ENCODE measurements at places on chromosomes 7 and 10.

DNA sequence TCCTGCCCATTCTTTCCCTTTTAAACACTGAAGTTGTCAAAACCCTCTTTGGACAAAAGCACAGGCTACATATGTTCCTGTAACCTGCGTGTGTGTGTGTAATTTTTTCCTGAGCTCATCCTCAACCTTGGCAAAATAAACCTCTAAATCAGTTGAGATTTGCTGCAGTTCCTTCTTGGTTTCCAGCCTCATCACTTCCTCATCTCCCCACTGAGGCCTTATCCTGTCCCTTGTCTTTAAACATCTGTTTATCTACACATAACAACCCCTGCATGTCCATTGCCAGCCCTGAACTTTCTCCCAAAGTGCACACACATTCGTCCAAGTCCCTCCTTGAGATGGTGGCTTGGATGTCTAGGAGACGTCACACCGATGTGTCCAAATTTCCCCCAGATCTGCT is 35.5 kb downstream of the LYZL2 start:
- no peak for DNase-seq
- no peak overlapping the region for H3K4me3 ChIP-seq
- no peaks in the 10 kb centered on the region for H3K36me3 ChIP-seq

GRCh38 chr7:99072126-99072525 is 71.8 kb downstream of the SMURF1 start:
- no peak overlapping the region for H3K4me3 ChIP-seq
- H3K27ac ChIP-seq: no peak overlapping the region
- DNase-seq: no peak

GRCh38 chr7:4964506-4964905 is 5.5 kb upstream of the MMD2 start:
- H3K27ac ChIP-seq: no peak overlapping the region
- no peak overlapping the region for H3K4me3 ChIP-seq
- no peak for DNase-seq
- H3K4me1 ChIP-seq: no peaks in the 10 kb centered on the region
- no peaks in the 10 kb centered on the region for H3K27me3 ChIP-seq

- H3K4me3 ChIP-seq: no peak overlapping the region
- no peak overlapping the region for H3K27ac ChIP-seq
- no peaks in the 10 kb centered on the region for H3K36me3 ChIP-seq
- no peaks in the 10 kb centered on the region for H3K4me1 ChIP-seq
Observed at GRCh38 chr10:71066600-71066999, 145.8 kb upstream of the UNC5B start.

DNA sequence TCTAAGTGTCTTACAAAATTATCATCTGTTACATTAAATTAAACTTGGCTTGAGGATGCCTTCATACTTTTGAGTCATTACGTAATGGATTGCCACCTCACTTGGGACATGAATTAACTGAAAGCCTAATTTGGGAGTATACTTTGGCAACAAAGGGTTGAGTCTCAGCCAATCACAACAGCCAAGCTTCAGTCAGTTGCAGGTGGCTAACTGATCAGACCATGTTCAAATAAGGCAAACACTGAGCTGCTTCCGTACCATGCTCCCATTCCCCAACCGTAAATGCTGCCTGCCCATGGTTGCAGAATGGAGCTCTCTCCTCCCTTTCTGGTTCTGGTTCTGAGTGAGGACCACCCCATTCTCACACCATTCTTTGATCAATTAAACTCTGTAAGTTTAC is 92.9 kb upstream of the STK17A start:
- no peaks in the 10 kb centered on the region for H3K36me3 ChIP-seq
- no peak overlapping the region for H3K4me3 ChIP-seq
- no peaks in the 10 kb centered on the region for H3K4me1 ChIP-seq
- DNase-seq: no peak

- no peaks in the 10 kb centered on the region for H3K27me3 ChIP-seq
- H3K4me3 ChIP-seq: no peak overlapping the region
- no peak overlapping the region for H3K27ac ChIP-seq
- no peak for DNase-seq
Observed at GRCh38 chr7:668958-669357, 57.5 kb upstream of the DNAAF5 start.

- H3K36me3 ChIP-seq: no peaks in the 10 kb centered on the region
- no peak overlapping the region for H3K27ac ChIP-seq
- no peaks in the 10 kb centered on the region for H3K4me1 ChIP-seq
- H3K27me3 ChIP-seq: no peaks in the 10 kb centered on the region
Observed at GRCh38 chr7:798921-799470, 33.3 kb upstream of the SUN1 start.

- no peaks in the 10 kb centered on the region for H3K27me3 ChIP-seq
- H3K27ac ChIP-seq: no peak overlapping the region
- no peaks in the 10 kb centered on the region for H3K36me3 ChIP-seq
Observed at GRCh38 chr7:151814400-151815009, 62.4 kb downstream of the PRKAG2 start.

GRCh38 chr10:69847458-69847857 is 45.8 kb downstream of the COL13A1 start:
- H3K4me3 ChIP-seq: no peak overlapping the region
- peaks cover 7% of the 10 kb centered on the region for H3K4me1 ChIP-seq
- DNase-seq: no peak
- H3K27ac ChIP-seq: no peak overlapping the region
- no peaks in the 10 kb centered on the region for H3K36me3 ChIP-seq

- H3K27me3 ChIP-seq: no peaks in the 10 kb centered on the region
- no peak for DNase-seq
- H3K36me3 ChIP-seq: no peaks in the 10 kb centered on the region
- H3K27ac ChIP-seq: no peak overlapping the region
- H3K4me1 ChIP-seq: peaks cover 6% of the 10 kb centered on the region
Observed at GRCh38 chr10:98463016-98463415, 16.3 kb upstream of the HPS1 start.

DNA sequence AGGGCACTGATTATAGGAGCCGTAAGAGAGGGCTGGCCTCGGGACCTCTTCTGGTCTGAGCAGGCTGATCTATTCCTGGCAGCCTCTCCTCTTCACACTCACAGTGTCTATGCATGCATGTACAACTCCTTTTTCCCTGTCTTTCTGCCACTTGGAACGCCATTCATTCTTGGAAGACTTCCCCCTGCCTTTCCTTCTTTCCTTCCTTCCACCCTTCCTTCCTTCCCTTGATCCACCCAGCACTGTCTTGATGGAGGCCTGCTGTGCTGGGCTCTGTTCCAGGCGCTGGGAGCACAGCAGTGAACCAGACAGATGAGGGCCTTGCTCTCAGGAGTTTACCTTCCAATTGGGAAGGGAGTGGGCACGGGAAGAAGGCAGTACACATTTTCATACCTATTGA is 114.8 kb downstream of the SH3PXD2A start:
- no peak overlapping the region for H3K4me3 ChIP-seq
- DNase-seq: no peak
- H3K4me1 ChIP-seq: no peaks in the 10 kb centered on the region
- H3K27ac ChIP-seq: no peak overlapping the region
- no peaks in the 10 kb centered on the region for H3K27me3 ChIP-seq

GRCh38 chr10:78696791-78697395 is 371.9 kb upstream of the ZMIZ1 start:
- no peak for DNase-seq
- H3K36me3 ChIP-seq: no peaks in the 10 kb centered on the region
- no peak overlapping the region for H3K27ac ChIP-seq
- H3K4me1 ChIP-seq: no peaks in the 10 kb centered on the region
- no peaks in the 10 kb centered on the region for H3K27me3 ChIP-seq
